ENCODE measurements at places on chromosomes 11 and 22. TPM values are rescaled to one million over a fixed set of nuclear protein-coding genes. Genes with fewer than 3 reads are reported as not detected.

MS4A3 gene
- 0.98 TPM for total RNA-seq

MMP3 gene
- total RNA-seq = not detected

TSKU gene
- 6.4 TPM for total RNA-seq

PNPLA5 gene
- total RNA-seq = 0.25 TPM

MYO18B gene
- under 0.01 TPM for total RNA-seq

MRPL11 gene
- total RNA-seq = 12.3 TPM

RAB36 gene
- 4.9 TPM for total RNA-seq

CARD18 gene
- total RNA-seq = not detected
